Fibroblast of the conjunctiva (primary cell): ENCODE measurements at places on chromosomes 16 and 17.

DNA sequence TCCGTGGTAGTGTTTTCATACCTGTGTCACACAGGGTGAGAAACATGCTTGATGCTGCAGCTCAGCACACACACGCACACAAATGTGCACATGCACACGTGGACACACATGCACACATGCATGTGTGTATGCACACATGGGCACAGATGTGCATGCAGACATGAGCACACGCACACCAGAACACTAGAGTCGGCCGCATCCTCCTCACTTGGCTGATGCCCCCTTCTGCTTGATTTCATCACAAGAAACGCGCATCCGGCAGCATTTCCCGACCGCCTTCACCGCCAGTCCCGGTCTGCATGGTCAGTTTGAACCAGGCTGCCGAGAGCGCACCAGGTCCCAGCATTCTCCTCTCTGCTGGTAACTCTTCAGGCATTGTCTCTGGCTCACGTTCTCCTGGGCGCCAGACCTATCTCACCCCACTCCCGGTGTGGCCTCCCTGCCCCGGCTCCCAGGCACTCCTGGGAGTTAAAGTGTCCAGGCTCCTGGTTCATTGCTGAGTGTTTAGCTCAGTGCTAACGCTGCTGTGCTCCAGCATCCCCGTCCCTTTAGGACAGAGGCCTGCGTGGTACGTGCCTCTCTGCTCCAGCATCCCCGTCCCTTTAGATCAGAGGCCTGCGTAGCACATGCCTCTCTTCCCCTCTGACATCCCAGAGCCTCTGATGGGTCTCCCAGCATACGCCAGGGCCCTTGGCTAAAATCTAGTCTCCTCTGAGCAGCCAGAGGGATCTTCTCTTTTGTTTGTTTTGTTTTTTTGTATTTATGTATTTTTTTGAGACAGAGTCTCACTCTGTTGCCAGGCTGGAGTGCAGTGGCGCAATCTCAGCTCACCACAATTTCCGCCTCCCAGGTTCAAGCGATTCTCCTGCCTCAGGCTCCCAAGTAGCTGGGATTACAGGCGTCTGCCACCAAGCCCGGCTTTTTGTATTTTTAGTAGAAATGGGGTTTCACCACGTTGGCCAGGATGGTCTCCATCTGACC, 16.0 kb downstream of the BAIAP2 start:
- no peak for DNase-seq

- DNase-seq, result no peak
Measured at GRCh38 chr17:21127509-21128077, 829 bp downstream of the DHRS7B start.

DNA sequence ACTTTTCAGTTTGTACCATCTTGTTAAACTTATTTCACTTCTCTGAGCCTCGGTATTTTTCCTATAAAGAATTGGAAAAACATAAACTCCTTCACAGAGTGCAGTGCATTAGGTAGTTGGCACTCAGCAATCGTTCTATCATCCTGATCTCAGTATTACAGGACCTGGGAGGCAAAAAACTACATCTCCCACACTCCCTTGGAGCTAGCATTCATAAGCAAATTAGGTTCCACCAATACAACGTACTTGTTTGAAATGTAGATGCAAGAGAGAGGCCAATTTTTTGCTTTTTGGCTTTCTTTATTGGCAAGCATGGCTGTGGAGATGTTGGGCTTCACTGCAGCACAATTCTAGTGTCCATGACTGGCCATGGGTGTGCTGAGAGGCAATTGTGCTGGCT, 285.2 kb downstream of the CA10 start:
- DNase-seq, result no peak

DNA sequence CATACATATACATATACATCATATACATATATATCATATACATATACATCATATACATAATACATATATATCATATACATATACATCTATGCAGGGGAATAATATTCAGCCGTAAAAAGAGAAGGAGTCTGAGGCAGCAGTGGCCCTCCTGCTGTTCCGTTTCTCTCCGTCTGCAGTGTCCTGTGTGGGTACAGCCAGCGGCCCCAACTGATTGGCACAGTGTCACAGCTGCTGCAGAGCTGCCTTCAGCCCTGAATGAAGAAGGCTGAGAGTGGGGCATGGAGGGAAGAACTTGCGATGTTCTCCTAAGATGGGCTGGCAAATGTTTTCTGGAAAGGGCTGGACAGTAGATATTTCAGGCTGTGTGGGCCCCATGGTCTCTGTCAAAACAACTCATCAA, 146.9 kb downstream of the SNX29 start:
- no peak for DNase-seq
